ENCODE measurements at places on chromosomes 11 and 22.
A peak's percentile ranks its signal among the peaks of the same experiment; 100 is the strongest.

- peak; percentile 34 for DNase-seq
Observed at GRCh38 chr11:116240710-116241109, 532.1 kb downstream of the BUD13 start.

DNA sequence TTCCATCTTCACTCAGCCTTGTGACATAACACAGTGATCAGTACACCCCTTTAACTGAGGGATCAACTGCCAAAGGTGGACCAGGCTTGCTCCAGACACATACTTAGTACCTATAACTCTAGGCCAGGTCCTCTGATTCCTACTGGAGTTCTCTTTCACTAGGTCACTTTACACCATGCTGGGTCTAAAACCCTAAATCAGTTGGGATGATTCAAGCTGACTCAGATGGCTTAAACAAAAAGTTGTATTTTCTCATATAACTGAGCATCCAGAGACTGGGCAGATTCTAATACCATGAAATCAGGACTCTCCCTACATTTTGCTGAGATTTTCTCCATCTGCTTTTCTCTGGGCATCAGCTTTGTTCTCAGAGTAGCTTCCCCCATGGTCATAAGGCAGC, 26.0 kb upstream of the FLI1 start:
- no peak for DNase-seq

DNA sequence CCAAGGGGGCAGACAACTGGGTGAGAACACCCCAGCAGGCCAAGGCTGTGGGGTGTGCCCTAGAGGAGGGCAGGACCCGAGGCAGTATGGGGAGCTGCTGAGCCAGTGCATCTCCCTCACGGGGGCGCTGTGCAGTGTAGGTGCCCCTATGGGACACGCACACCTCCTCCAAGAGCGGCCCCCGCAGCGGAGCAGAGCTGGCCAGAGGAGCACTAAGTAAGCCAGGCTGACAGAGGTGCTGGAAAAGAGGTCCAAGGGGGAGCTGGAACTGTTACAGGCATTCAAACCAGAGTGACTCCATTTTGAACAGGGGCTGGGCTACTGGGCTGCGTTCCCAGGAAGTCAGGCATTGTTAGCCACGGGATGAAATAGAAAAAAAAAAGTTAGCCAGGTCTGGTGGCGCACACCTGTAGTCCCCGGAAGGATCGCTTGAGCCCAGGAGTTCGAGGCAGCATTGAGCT, 41.8 kb downstream of the TST start:
- peak; percentile 81 for DNase-seq

GRCh38 chr22:48177631-48178030, 1415.2 kb downstream of the TBC1D22A start:
- no peak for DNase-seq

DNA sequence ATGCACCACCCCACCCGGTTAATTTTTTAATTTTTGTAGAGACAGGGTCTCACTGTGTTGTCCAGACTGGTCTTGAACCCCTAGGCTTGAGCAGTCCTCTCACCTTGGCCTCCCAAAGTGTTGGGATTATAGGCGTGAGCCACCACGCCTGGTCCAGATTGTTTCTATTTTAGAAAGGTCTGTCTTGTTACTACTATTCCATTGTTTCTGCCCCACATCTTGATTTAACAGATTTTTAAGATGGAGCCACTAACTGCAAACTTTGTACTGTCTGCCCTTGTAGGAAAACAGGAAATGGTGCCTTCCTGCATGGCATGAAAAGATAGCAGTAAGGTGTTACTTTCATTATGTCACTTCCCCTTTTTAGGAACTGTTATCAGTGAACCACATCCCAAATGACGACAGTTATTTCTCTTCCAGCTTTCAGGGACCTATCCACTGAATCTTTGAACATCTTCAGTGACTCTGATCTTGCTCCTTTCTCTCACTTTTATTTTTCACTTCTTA, 23.2 kb downstream of the TAF1D start:
- DNase-seq, result peak; percentile 93

DNA sequence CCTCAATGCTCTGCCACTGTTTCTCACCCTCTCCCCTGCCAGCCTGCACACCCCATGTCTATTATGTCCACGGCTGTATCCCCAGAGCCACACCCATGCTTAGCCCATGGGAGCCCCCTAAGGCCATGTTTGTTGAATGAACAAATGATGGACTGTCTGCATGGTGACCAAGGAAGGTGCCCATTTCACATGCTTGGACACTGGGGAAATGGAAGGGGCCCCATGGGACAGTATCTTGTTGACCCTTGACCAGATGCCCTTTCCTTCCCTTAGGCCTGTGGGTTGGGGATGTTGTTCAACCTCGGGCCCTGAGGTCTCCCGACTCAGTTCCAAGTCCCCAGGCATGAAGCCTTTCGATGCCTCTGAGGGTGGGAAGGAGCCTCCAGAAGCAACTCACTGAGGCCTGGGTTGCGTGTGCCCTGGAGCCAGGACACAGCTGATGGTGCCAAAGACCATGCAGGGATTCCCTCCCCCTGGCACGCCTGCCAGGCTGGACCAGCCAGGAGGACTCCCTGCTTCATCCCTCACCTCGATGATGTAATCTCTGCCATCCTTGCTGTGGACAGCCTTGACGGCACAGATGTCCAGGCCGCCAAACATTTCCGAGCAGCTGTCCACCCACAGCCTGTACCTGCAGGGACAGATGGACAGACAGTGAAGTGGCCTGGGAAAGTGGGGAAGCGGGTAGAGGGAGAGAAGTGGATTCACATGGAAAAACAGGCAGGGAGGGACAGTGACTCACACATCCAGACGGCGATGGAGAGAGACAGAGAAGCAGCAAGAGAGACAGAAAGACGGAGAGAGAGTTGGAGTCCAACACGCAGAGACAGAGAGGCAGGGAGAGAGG, 58.9 kb downstream of the FBXO7 start:
- no peak for DNase-seq

GRCh38 chr11:68337399-68337835, 25.0 kb downstream of the LRP5 start:
- peak; percentile 60 for DNase-seq

GRCh38 chr11:63869683-63870082, 30.8 kb downstream of the MARK2 start:
- DNase-seq, result peak; percentile 82

GRCh38 chr11:10498022-10498400, 42.9 kb downstream of the AMPD3 start:
- DNase-seq, result no peak

DNA sequence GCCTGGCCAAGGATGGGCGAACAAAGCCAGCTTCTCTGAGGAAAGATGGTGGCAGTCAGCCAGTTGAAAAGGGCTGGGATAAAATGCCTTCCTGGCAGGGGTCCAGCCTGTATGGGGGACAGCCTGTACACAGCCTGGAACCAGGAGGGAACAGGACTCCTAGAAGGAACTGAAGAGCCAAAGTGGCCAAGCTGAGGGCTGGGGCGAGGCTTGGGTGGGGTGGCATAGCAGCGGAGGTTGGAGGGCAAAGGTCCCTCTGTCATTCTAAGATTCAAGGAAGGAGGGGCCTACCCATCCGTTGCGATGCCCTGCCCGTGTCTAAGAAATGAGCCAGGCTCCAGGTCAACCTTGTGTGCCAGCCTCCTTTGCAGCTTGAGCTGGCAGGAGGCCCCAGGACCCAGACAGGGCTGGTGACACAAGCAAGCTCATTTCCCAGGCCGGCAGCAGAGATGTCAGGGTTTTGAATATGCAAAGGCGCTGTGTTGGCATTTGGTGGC, 22.6 kb downstream of the FADD start:
- DNase-seq, result no peak

- no peak for DNase-seq
Observed at GRCh38 chr11:28760676-28761390, 652.6 kb downstream of the METTL15 start.

GRCh38 chr11:77046060-77046501, 11.9 kb downstream of the B3GNT6 start:
- peak; percentile 36 for DNase-seq

DNA sequence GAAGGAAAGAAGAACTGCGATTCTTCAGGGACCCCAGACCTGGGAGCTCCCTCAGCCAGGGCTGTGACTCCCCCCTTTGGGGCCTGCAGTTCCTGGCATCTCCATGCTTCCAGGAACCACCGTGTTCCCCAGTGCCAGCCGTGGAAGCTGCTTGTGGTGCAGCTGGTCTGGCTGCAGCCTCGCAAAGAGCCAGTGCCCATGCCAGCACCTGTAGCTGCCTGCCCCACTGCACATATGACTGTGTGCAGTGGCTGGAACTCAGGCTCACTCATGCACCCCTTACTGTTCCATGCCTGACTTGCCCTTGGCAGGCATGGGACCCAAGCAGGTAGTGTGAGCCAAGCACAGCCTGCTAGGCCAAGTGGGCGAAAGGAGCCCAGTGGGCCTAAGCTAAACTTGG, 401.3 kb downstream of the LRRC4C start:
- DNase-seq, result no peak

DNA sequence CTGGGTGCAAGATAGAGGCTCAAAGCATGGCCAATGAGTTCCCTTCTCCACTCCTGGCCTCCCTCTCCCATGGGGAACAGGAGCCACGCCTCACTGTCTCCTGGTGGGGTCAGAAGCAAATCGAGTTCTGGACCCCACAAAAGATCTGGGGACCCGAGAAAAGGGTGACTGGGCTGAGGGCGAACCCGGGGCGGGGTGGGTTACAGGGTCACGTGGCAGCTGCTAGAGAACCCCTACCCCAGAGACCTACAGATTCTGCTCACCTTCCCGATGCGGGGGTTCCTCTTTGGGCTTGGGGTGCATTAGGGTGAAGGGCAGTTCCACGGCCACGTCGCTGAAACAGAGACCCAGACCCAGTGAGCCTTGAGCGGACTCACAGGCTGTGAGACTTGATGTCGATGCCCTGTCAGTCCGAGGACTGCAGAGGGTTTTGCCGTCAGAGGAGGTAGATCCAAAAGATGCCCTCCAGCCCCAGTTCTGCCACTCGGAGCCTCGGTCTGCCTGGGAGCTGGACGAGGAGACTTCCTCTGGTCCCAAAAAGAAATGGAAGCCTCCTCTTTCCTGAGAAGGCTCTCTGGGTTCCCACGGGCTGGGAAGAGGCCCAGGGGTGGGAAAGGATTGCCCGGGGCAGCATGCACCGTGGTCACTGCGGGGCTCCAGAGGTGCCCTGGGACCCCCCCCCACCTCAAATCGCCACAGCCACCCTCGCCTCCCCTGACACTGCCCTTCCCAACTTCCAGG, 28.2 kb downstream of the TPBGL start:
- DNase-seq, result no peak

DNA sequence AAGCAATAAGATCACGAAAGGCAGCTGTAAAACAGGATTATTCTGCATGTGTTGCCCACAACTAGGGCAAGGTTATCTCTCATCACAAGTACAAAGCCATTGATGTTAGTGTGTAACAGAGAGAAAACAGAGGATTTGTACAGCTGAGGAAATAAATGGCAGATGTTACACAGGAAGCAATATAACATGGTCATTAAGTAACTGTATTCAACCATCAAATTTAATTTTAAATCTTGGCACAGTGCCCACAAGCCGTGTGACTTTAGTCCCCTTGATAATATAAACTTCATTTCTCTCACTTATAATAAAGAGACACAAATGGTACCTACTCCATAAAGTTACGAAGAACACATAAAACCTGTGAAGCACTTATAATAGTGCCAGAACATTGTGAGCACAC, 17.3 kb downstream of the OR51E2 start:
- no peak for DNase-seq

DNA sequence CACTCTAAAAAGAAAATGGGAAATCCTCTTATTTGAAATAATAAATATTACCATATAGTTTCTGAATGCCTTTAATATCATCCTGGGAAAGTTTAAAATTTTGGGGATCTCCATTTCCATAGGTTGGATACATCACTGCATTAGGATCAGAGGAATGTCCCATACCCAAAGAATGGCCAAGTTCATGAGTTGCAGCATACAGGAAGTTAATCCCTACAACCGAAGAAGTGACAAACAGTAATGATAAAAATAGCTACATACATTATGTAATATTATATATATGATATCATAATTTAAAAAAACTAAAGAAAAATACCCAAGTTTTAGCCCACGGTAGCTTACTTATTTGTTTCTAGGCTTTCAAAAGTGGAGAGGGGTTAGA, 7.4 kb downstream of the MMP7 start:
- no peak for DNase-seq

DNA sequence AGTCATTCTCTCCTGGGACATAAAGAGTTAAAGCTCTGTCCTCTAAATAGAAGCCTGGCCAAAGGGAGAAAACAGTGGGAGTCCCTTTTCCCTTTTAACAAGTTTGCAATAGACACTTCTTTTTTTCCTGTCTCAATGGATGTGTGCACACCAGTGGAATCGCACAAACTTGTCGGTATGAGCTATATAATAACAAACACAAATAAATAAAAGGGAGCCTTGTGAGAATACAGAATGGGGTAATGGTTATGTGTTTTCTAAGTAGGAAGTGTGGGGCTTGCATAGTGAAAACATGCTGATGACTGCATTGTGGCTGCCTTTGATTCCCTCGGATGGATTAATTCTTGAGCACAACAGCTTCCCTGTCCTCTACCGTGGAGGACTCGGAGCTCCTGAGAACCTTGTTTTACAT, 131.9 kb downstream of the WNT7B start:
- no peak for DNase-seq

DNA sequence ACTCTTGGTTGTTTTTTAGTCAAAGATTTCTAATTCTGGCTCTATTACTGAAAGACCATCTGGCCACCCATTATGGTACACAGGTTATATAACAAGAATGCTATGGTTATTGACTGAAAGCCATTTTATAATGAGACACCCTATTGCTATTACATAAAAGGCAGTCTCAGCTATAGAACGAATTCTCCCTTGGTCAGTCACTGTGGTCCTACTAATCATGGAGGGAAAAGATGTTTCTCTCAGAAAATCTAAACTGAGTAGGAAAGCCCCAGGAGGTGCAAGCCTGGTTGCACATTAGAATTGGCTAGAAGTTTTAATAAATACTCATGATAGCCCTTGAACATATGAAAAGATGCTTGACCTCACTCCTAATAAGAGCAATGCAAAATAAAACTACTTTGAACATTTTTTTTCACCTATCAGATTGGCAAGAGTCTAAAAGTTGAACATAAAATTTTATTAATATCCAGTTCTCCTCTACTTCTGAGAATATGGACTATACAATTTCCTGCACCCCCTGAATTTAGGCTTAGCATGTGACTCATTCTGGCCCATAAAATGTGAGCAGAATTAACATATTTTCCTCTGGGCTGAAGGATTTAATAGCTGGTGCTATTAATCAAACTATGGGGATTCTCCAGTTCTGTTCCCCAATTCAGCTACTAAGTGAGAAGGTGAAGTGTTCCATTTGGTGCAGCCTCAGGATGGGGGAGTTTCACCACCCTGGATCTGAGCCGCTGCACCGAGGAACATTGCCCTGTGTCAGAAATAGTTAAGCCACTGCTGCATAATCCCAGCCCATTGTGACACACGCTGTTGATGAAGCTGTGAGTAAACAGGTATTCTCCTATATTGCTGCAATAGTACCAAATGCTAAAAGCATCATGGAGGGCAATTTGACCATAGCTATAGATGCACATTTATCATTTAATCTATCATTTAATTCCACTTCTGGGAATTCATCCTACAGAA, 11.5 kb upstream of the CRKL start:
- DNase-seq, result no peak

DNA sequence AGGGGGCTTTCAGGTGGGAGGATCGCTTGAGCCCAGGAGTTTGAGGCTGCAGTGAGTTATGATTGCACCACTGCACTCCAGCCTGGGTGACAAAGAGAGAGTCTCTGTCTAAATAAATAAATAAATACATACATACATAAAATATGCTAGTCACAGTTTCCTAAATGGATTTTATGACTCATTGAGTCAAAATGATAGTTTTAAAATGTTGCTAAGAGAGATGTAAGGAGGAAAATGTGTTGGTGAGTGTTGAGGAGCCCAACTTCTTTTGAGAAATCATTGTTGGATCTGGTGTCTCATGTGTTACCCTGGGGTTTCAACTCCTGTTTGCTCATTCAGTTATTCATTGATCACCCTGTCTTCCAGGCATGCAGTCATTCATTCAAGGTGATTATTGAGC, 21.0 kb downstream of the PARVB start:
- DNase-seq, result no peak
